HS-5 (cell line): ENCODE measurements at places on chromosomes 12 and 14.
A peak's percentile ranks its signal among the peaks of the same experiment; 100 is the strongest.

GRCh38 chr12:67562513-67563287, 85.8 kb upstream of the DYRK2 start:
- DNase-seq, result no peak

GRCh38 chr12:49969027-49969426, 3.7 kb upstream of the AQP6 start:
- DNase-seq, result no peak

- no peak for DNase-seq
Observed at GRCh38 chr12:22916815-22917214, 291.8 kb downstream of the ETNK1 start.

DNA sequence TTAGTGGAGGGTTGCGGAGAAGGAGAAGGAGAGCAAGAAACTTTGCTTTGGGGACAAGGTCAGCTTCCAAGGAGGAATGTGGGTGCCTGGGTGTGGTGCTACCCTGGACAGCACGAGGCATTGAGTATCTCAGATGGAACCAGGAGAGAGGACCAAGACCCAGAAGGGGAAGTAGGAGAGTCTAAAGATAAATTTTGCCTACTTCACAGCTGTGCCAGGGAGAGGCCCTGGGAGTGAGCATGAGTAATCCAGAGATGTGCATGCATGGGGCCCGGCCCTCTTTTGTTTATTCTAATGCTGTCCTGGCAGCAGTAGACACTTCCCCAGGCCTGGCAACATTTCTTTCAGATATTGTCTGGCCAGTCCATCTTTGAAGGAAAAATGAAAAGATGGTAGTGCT, 49.5 kb upstream of the GNPNAT1 start:
- DNase-seq, result no peak

- no peak for DNase-seq
Observed at GRCh38 chr14:103512701-103513611, 9.7 kb downstream of the CKB start.

- no peak for DNase-seq
Observed at GRCh38 chr12:91249054-91249453, 66.4 kb upstream of the DCN start.

DNA sequence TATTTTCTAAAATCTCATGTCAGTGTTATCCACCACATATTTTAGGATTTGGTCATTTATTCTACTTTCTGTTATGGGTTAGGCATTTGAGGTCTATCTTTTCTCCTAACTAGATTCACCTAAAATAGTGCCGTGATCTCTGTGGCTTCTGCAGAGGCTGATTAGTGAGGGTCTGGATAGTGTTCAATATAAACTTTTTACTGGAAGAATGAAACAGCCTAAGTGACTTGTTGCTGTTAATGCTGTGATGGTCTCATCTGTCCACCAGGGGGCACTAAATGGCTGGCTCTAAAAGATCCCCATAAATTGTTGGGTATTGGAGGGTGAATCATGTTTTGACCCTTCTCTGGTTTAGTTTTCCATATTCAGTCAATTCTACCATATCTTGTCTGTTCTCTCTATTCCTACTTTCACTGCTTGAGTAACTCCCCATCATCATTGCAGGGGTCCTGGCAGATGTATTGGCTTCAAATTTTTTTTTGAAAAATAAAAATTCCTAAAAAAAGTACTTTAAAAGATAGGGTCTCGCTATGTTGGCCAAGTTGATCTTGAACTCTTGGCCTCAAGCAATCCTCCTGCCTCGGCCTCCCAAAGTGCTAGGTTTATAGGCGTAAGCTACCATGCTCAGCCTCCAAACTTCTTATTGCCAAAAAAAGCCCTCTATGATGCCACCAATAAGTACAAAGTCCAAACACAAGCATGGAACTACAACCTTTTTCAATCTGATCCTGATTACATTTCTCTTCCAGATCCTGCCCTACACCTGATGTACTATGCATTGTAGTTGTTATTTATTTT, 6.9 kb downstream of the PABPN1 start:
- DNase-seq, result peak; percentile 34

- no peak for DNase-seq
Observed at GRCh38 chr12:58588770-58589169, 331.5 kb downstream of the LRIG3 start.

- DNase-seq, result peak; percentile 69
Observed at GRCh38 chr14:72516936-72517700, 376.8 kb downstream of the DPF3 start.

GRCh38 chr12:114762490-114763110, 78.6 kb upstream of the TBX3 start:
- no peak for DNase-seq

- DNase-seq, result peak; percentile 69
Observed at GRCh38 chr12:81819991-81820633, 61.0 kb upstream of the PPFIA2 start.

DNA sequence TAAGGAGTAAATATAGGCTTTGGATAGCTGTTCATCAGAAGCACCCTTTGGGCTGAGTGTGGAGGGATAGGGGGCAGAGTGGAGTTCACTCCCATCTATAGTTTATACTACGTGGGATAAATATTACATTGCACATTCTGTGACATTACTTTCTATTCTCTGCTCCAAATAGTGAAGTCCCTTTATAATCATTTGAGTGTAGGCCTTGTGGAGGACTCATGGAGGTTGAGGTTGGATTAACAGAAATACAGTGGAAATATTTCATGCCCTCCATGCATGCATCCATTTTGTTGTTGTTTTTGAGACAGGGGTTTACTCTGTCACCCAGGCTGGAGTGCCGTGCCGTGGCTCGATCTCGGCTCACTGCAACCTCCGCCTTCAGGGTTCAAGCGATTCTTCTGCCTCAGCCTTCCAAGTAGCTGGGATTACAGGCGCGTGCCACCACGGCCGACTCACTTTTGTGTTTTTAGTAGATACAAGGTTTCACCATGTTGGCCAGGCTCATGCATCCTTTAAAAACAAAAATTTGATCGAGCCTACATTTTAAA, 1.4 kb downstream of the CHPT1 start:
- no peak for DNase-seq

DNA sequence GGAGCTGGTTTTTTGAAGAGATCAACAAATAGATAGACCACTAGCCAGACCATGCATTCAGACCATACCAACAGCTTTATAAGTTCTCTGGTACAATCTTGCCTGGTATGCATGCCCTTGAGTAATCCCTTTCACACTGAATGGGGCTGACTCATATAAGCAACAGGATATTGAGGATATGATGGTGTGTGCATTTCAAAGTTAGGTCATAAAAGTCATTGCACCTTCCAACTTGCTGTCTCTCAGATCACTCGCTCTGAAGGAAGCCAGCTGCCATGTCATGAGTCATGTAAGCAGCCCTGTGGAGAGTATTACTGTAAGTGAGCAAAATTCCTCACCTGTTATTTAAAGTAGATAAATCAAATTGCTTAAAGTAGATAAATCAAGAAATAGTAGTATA, 45.0 kb upstream of the OR6J1 start:
- DNase-seq, result peak; percentile 91
